ENCODE measurements at places on chromosomes 5 and 9. TPM values are rescaled to one million over a fixed set of nuclear protein-coding genes. Genes with fewer than 3 reads are reported as not detected.

DNA sequence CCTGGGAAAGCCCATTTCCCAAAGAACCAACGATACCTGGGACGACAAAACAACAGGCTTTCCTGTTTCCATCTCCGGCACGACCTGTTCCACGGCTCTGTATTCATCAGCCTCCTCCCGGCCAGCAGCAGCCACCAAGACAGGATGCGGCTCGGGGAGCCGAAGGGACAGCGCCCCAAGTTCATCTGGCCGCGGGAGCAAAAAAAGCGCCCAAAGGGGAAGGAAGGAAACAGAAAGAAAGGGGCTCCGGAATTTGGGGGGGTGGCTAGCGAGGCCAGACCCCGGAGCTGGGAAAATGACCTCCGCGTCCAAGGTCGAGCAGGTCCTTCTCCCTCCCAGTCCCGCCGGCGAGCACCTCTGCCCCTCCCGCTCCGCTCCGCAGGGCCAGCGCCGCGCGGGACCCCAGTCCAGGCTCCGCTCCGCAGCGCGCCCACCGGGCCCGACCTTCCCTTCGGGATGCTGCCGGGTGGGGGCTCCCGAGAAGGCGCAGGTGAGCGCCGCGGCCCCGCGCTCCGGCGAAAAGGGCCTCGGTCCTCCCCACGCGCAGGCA is 608 bp downstream of the ELOVL7 start:
- H3K4me3 ChIP-seq, result peak overlapping the region; percentile 70
- peaks cover 33% of the 10 kb centered on the region for H3K27me3 ChIP-seq
- H3K27ac ChIP-seq, result peak overlapping the region; percentile 46
- H3K36me3 ChIP-seq, result no peaks in the 10 kb centered on the region

GRCh38 chr5:16453609-16454008 is 12.0 kb downstream of the ZNF622 start:
- H3K4me3 ChIP-seq, result no peak overlapping the region
- peaks cover 24% of the 10 kb centered on the region for H3K4me1 ChIP-seq
- H3K27ac ChIP-seq, result no peak overlapping the region
- no peak for DNase-seq
- no peaks in the 10 kb centered on the region for H3K27me3 ChIP-seq
- H3K36me3 ChIP-seq, result peaks cover 87% of the 10 kb centered on the region

DNA sequence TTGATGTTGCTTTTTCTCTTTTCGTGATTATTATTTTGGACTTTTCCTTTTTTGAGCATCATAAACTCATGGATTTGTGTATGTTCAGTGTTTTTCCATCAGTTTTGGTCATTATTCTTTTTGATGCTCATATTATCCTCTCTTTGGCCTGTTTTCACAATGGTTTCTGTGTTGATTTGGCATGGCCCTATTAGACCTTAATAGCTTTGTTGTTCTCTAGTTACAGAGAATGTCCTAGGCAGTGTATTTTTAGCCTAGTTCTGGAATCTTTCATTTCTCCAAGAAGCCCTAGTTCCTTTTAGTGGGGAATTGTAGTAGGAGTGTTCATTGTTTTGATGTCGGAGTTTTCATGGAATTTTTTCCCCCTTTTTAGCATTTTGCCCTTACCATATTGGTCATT is 41.3 kb upstream of the ROPN1L start:
- no peak overlapping the region for H3K4me3 ChIP-seq
- no peak overlapping the region for H3K27ac ChIP-seq
- H3K4me1 ChIP-seq, result peaks cover 10% of the 10 kb centered on the region
- no peaks in the 10 kb centered on the region for H3K27me3 ChIP-seq
- no peak for DNase-seq
- peaks cover 87% of the 10 kb centered on the region for H3K36me3 ChIP-seq

The CD180 gene
- 4.9 TPM for total RNA-seq

- H3K27me3 ChIP-seq, result no peaks in the 10 kb centered on the region
- no peaks in the 10 kb centered on the region for H3K4me1 ChIP-seq
- H3K4me3 ChIP-seq, result no peak overlapping the region
- no peak overlapping the region for H3K27ac ChIP-seq
Measured at GRCh38 chr9:129391221-129391661, 213.2 kb upstream of the IER5L start.

The SIGMAR1 gene
- 35.0 TPM for total RNA-seq

The GABRB2 gene
- 0.56 TPM for total RNA-seq

The PCDHB7 gene
- 1.9 TPM for total RNA-seq

DNA sequence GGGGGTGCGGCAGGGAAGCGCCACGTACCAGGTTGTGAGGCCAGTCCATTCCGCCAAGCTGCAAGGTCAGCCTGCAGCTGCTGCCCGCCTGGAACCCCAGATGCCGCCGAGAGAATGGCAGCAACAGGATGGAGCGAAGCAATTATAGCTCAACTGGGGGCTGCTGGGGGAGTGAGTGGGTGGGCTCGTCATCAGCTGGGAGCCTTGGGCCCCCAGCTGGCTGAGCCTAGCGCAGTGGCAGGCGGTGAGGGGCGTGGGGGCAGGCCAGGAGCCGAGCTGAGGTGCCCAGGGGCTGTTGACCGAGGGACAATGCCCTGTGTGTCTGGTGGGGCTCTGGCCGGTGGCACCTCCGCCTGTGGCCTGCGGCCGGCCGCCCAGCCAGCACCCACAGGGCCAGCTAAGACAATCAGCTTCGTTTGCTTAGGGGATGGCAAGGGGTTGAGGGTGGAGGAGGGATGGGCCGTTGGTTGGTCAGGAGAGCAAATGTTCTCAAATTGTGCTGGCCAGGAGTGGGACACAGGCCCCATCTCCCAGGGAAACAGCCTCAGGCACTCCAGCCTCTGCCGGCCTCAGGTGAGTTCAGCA is at the start of gene IL17B:
Gene IL17B, minus strand, starts transcription at position 116 of the 585 bp plus-strand sequence. Its CDS starts 67 bp downstream, at position 49.
- no peak within 1 kb of the TSS for H3K27ac ChIP-seq
- H3K27me3 ChIP-seq, result no peaks in the 10 kb centered on the region
- H3K36me3 ChIP-seq, result no peaks in the 10 kb centered on the region
- H3K4me1 ChIP-seq, result peaks cover 33% of the 10 kb centered on the region
- no peak within 1 kb of the TSS for H3K4me3 ChIP-seq

- H3K4me3 ChIP-seq, result no peak overlapping the region
- peaks cover 7% of the 10 kb centered on the region for H3K27me3 ChIP-seq
- peaks cover 6% of the 10 kb centered on the region for H3K4me1 ChIP-seq
- H3K27ac ChIP-seq, result no peak overlapping the region
- peak; percentile 41 for DNase-seq
- H3K36me3 ChIP-seq, result no peaks in the 10 kb centered on the region
Measured at GRCh38 chr9:134548618-134549017, 93.0 kb upstream of the COL5A1 start.

The ENG gene
- total RNA-seq, result 323 TPM

DNA sequence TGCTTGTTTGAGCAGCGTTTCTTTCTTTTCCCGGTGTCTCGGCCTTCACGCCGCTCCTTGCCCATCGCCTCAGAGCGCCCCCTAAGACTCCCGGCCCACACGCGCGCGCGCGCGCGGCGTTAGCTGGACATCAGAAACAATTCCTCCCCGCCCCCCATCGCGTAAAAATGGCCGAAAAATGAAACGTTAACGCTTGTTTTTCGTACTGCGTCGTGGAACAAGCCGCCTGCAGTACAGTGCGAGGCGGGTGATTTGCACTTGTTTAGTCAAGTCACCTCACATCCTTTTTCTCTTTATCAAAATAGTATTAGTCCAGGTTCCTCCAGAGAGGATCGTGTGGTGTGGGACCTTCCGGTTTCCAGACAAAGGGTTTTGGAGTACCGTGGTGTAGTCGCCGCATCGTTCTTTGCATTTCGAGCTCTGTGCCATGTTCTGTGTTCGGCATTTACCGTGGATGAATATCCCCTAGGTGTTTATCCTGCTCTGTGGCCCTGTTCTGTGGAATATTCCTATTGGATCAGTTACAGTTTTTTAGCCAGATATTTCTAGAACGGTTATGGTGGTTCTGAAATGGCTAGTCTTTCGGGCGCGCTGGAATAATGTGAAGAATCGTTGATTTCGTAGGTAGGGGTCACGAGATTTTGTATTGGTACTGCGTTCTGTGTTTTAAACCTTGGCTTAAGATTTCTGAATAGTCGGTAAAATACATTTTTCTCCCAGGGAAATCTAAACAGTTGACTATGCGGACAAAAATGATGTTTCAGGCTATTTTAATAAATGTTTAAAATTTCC is 1.0 kb downstream of the MATR3 start:
- H3K4me3 ChIP-seq, result peak overlapping the region; percentile 90
- H3K36me3 ChIP-seq, result no peaks in the 10 kb centered on the region
- H3K27ac ChIP-seq, result peak overlapping the region; percentile 100

DNA sequence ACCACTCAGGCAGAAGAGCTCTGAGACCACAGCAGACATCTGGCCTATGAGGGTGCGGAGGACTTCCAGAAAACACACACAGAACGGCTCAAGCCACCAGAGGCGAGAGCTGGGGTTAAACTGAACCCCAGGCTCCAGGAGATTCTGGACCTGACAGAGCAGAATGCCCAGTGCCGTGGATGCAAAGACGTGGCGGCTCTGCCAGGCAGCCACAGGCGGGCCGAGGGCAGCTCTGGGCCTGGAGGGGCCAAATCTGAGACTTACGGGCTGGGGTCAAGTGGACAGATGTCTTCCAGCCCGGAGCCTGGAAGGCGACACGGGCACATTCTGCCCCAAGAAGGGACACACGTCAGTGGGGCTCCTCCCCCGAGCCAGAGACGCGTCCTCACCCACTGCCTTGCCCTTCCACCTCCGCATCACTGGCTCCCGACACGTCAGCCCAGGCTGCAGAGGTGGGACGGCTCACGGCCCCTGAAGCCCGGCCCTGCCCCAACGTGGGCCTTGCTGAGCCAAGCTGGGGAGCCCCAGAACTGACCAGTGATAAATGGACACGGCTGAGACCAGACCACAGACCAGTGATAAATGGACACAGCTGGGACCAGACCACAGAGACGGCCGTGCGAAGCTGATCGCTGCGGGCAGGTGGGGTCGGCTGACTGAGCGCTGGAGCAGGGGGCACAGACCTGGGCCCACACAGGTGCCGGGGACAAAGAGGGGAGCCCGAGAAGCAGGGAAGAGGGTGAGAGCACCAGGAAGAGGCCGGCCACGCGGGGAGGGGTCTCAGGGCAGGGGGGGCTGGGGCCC is 40.9 kb upstream of the NSMF start:
- H3K27ac ChIP-seq, result no peak overlapping the region
- no peaks in the 10 kb centered on the region for H3K4me1 ChIP-seq
- H3K4me3 ChIP-seq, result no peak overlapping the region
- DNase-seq, result no peak
- H3K27me3 ChIP-seq, result no peaks in the 10 kb centered on the region

DNA sequence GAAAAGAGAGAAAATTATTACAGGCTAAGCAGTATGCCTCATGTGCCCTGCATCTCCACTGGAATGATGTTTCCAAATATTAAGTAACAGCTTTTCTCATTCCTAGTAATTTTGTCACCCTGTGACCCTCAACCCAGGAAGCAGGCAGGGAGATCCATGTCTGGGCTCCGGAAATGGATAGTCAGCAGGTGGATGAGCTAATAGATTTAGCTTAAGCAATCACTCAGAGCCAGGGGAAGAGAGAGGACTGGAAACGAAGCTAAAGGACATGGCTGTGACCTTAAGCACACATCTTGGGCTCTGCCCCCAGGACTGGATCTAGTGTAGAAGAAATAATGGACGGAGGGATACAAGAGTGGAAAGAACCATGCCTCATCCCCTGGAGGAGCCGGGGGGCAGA is 89.5 kb downstream of the ARSB start:
- H3K36me3 ChIP-seq, result no peaks in the 10 kb centered on the region
- DNase-seq, result no peak
- H3K27ac ChIP-seq, result no peak overlapping the region
- no peaks in the 10 kb centered on the region for H3K27me3 ChIP-seq

The SH3GL2 gene
- 1.3 TPM for total RNA-seq

The PDCD1LG2 gene
- total RNA-seq, result 9.0 TPM

DNA sequence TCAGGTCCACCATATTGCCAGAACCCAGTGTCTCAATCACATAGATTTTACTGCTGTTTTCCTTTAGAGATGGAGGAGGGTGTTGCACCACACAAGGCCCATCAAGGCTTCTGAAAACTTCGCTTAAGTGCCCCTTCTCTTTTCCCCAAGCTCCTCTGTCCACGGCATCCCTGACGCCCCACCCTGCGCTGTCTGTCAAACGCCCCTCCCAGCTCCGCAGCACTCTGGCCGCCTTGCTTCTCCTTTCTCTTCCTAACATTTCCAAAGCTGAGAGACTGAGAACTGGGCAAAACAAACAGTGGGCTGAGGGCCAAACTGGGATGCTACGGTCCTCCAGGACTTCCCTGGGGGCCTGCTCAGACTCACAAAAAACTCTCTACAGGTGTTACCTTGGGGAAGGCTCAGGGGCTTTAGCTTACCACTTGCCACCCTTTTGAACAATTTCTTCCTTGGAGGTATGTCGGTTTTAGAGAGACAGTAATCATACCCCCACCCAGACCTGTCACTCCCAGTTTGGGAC is 28.3 kb upstream of the ERGIC1 start:
- no peak for DNase-seq
- H3K36me3 ChIP-seq, result no peaks in the 10 kb centered on the region
- H3K4me1 ChIP-seq, result peaks cover 13% of the 10 kb centered on the region
- no peaks in the 10 kb centered on the region for H3K27me3 ChIP-seq
- no peak overlapping the region for H3K4me3 ChIP-seq

All from lower lobe of right lung (tissue), 2 donors.